M059J (cell line): ENCODE measurements at places on chromosomes 1 and 21. TPM values are rescaled to one million over a fixed set of nuclear protein-coding genes. Genes with fewer than 3 reads are reported as not detected.

The AKR7A3 gene
- total RNA-seq, result 0.37 TPM in 1 of 2 replicates, not detected in the other

GRCh38 chr1:111603979-111604378, 15.6 kb upstream of the RAP1A start:
- DNase-seq, result no peak

GRCh38 chr1:118862755-118863154, 125.4 kb downstream of the TBX15 start:
- DNase-seq, result peak; percentile 52

GRCh38 chr21:33492571-33492970, 1.1 kb upstream of the DNAJC28 start:
- DNase-seq, result peak; percentile 10

GRCh38 chr21:25568246-25568645, 39.0 kb downstream of the MRPL39 start:
- peak; percentile 29 for DNase-seq

DNA sequence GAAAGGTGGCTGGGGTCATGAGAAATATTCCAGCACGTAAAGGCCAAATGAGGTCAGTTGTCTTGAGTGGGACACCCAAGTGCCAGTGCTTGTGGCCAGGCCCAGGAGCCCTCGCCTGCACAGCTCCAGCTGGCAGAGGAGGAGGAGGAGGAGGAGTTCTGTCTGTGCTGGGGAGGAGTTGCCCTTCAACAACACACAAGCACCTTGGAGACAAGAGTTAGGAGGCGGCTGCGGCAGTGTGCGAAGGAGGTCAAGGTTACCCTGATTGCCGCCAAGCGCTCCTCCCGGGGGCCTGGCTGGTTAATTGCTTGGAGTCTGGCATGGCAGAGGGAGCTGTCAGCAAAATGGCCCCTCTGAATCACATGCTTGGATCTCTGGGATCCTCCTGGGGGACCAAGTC, 45.1 kb downstream of the GRIK3 start:
- DNase-seq, result no peak

GRCh38 chr1:15850471-15851001, 3.0 kb downstream of the SPEN start:
- DNase-seq, result no peak

GRCh38 chr1:180376253-180376652, 126.1 kb downstream of the ACBD6 start:
- no peak for DNase-seq
